ENCODE measurements at places on chromosomes 12 and 14.

DNA sequence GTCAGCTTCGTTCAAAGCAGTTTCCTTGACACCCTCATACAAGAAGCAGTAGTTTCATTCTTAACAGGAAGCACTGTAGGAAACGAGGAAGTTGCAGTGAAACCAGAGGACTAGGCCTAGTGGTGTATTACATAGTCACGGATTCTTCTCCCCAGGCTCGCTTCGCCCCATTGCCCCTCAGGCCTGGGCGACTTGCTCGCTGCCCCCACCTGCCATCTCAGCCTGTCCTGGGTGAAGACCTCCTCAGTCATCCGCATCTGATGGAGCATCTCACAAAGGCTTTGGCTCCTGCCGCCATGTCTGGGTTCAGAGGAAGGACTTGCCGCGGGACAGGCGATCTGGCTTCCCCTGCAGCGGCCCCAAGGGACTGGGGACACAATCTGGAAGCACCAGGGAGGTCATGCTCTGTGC, 93.5 kb downstream of the LMNTD1 start:
- no peak for DNase-seq

DNA sequence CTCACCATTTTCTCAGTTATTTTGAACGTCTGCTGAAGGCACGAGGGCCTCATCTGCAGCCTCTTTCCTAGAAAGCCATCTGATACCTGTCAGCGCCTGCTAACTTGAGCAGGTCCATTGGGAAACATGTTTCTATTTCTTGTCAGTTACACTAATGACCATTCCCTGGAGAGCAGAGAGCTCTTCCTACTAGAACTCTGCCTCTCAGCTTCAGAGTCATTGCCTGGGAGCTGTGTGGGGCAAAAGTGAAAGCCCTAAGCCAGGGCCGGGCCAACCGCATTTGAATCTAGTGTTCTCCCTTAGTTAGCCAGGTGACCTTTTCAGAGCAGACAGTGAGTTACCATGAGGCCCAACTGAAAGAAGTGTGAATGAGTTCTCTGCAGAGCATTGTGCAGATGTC, 135.8 kb downstream of the EML1 start:
- peak; percentile 67 for DNase-seq

DNA sequence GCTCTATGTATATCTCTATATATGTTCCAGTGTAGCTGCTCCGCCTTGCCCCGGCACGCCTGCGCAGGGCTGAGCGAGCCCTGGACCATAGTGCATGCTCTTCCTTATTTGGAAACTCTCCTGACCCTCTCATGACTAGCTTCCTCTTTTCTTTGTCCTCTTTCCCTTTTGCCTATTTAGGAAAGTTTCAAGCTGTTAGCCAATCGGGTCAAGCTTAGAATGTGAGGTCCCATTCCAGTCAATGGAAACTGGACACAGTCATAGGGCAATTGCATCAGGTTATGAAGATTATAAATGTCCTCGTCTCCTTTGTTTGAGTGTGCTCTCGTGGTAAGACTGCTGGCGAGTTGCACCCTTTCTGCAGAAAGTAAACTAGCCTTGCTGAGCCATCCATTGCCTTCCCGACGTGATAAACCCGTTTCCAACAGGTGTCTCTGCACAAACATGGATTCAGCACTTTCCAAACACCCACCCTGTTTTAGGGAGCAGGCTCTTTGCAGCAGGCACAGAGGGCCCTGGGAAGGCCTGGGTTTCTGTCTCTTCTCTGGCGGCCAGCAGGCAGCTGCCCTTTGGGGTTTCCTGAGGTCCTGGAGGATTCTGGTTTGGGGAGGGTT, 30.9 kb downstream of the CCDC92 start:
- no peak for DNase-seq

GRCh38 chr12:41013881-41014642, 174.1 kb upstream of the PDZRN4 start:
- DNase-seq = no peak

DNA sequence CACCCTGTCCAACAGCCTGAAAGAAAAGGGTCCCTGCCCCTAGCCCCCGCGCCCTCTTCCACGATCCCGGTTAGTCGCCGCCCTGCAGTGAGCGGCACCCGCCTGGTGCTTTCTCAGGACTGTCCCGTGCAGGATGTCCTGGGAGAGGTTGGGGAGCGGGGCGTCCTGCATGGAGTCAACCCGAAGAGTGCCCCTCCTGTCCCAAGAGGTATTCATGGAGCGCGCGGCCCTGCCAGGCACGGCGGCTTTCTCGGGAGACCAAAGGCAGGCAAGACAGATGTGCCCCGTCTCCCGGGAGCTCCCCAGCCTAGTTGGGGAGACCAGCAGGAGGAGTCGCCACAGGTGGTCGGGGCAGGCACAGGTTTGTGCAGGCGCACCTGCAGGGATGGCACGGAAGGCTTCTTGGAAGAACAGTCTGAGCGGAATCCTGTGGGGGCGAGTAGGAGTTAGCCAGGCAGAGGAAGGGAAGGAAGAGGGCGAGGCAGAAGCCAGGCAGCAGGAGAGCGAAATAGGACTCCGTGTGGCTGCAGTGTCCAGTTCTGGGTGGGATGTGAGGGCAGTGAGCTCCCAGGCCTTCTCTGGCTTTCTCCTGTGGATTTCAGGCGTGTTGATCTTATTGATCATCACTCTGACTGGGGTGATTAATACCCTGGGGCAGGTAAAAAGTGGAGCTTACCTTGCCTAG, 723 bp downstream of the SIVA1 start:
- DNase-seq = no peak

DNA sequence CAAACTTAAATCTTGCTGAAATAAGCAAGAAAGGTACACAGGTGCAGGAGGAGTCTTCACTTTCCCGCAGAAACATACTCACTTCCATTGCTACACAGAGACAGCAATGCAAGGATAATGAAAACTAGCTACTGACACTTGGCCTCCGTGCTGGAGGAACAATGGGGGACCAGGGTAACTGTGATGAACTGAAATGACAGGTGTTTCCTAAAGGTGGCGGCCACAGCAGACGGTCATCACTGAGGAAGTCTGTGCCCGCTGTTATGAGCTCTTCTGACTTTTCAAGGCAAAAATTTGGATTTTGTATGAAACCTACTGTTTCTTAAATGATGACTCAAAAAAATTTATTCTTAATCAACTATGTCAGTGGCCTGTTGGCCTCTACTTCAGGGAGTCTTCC, 189.4 kb downstream of the CACNA1C start:
- no peak for DNase-seq

- no peak for DNase-seq
These were observed 33.7 kb downstream of the LIMA1 start for GRCh38 chr12:50249464-50250182.

DNA sequence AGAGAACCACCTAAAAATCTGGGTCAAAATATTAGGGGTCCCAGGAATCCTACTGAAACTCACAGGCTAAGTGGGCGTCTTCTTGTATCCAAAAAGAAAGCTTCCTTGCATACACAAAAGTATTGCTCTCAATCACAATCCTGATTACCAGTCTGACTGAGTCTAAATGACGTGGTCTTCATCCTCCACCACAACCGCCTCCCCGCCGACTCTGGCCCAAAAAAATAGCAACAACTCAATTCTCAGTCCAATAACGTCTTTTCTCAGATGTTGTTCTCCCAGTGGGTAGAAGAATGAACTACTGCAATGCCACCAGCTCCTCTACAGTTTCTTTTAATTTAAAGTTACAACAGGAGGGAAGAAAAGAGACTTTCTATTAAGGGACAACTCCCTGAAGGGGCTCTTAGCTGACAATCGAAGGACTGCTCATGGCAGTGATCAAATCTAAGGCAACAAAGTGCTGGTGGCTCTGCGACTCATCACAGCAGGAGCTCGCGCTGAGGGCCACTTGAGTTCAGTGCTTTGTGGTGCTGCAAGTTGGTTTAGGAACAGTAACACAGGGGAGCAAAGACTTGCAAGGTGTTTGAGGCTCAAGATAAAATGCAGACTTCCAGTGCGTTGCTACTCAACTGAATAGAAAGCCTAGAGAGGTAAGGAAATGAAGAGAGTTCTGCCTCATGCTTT, 394.1 kb downstream of the BCAT1 start:
- DNase-seq = no peak

DNA sequence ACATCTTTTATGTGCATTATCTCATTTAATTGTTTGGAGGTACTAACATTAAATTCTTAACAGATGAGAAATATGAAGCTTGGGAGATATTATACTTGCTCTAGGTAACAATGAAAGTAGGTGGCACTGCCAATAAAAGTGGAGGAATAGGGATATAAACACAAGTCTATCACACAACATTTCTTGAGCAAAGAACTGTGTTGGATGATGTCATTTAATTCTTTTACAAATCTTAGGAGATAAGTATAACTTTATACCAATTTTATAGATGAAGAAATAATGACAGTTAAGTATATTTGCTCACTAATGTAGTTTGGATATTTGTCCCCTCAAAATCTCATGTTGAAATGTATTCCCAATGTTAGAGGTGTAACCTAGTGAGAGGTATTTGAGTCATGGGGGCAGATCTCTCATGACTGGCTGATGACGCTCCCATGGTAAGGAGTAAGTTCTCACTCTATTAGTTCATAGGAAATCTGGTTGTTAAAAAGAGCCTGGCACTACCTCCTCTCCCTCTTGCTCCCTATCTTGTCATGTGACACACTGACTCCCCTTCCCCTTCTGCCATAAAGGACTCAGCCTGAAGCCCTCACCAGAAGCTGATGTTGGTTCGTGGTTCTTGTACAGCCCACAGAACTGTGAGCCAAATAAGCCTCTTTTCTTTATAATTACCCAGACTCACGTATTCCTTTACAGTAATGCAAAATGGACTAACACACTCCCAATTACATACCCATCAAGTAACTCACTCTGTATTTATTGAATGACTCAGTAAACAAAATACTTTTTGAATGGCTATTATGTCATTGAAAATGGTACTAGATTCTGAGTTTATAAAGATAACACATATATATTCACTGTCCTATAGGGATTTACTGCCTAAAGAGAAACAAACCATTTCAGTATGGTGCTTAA, 146.8 kb upstream of the KITLG start:
- no peak for DNase-seq

DNA sequence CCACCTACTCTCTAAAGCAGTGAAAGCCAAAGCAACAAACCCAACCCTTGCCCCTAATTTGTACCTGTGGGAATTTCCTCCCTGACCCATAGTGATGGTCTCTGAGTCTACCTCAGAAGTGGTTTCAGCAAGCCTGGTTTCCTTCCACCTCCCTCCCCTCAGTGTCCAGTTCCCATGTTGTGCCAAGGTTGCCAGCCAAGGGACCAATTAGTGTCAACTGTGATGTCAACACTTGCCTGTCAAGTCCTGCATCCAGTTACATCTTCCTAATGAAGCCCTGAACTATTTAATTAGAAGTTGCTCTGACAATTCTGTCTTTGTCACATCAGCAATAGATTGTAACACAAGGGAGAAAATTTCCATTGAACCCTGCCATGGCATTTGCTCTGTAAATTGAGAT, 194.4 kb upstream of the CCDC196 start:
- no peak for DNase-seq

DNA sequence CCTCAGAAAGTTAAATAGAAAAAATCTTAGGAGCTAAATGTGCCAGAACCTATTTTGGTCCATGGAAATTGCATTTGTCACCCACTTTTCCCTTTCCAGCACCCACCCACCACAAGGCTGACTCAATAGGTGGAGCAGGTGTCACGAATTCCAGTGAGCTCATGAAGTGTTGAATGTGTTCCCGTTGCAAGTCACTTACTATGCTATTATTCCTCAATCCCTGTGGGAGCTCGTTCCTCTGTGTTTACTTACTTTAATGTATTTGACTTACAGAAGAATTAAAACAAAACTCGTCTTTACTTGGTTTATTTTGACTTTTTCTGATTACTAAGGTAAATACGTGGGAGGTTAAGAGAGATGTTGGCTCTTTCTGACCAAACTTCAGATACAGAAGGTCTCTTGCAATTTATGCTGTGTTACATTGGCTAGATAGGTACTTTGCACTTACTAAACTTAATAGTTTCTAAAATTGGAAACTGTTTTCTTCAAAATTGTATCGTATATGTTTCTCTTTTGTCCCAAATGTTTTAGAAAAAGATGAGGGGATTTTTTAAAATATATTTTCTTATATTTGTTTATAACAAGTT, 269.4 kb upstream of the NOVA1 start:
- DNase-seq = no peak

- no peak for DNase-seq
These were observed 29.4 kb downstream of the PARP2 start for GRCh38 chr14:20372796-20373195.

GRCh38 chr14:81990312-81990761, 456.7 kb upstream of the SEL1L start:
- DNase-seq = peak; percentile 56

DNA sequence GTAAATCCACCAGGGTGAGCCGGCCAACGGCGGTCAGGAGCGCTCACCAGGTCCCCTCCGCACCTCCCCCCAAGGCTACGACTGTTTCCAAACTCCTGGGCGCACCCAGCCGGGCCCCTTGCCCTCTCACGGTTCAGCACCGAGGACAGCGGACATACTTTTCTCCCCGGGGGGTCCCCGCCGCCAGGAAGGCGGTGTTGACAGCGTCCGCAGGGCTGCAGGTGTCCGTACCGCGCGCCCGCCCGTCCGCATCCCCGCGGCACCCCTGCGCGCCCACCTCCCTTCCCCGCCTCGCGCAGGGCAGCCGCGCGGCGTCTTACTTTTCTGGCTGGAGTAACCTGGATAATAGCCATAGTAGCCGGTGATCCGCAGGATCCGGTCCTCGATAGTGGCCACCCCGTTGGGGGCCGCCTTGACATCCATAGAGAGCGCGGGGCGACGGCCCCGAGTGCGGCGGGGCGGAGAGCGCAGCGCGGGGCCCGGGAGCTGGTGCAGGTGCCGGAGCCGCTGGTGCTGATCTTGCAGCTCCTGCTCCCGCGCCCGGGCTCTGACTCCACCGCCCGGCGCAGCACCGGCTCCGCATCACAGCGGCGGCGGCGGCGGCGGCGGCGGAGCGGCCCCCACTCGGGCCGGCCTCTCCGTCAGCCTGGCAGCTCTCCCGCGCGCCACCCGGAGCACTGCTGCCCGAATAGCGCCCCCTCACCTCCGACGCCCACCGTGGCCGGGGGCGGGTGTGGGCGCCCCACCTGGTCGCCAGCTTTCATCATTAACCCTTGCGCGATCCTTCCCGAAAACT, at the start of gene SLC35F4:
Gene SLC35F4, minus strand, starts transcription at position 690 of the 796 bp plus-strand sequence.
- no peak for DNase-seq

DNA sequence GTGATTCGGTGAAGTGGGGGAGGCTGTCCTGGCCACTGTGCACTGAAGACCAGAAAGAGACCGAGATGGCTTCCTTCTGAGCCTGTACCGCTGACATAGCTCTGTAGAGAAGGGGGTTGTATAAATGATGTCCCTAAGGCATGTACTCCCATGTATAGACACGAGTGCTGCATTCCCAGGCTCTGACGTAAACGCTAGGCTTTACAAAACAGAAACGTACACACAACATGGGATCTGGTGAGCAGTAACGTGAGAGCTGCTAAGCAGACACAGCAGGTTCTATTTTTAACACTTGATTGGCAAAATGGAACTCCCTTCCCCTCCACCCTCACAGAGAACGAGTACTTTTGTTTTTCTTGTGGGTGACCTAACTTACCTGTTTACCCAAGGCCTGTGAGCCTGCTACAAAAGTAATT, 35.9 kb downstream of the ACADS start:
- DNase-seq = no peak

DNA sequence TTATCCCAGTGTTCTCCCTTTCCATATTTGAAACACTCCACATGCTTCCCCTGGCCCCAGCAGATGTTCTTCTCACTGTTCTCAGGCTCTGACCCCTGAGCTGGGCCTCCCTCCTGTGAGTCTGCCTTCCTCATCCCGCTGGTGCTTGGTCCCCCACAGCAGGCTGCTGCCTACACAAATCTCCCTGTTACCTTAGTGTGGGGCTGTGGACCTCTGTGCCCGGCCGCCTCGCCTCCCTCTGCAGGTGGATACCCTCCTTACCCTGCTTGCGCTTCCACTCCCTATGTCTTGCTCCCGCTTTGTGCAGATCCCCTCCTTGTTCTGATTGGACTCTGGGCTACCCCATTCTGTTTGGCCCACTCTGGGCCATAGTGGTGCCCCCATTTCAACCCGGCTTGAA, 6.9 kb downstream of the DERA start:
- DNase-seq = no peak

Measured in SK-N-DZ (cell line).